Fibroblast of lung (primary cell): ENCODE measurements at places on chromosomes 12 and 14. TPM values are rescaled to one million over a fixed set of nuclear protein-coding genes. Genes with fewer than 3 reads are reported as not detected.

The WDHD1 gene
- total RNA-seq, result 8.6 and 9.8 TPM in 2 replicates

The CACNA2D4 gene
- 0.26 and 0.99 TPM in 2 replicates for total RNA-seq

The CERS5 gene
- 36.7 and 51.0 TPM in 2 replicates for total RNA-seq

The ALG10B gene
- 1.8 and 3.6 TPM in 2 replicates for total RNA-seq

The CLEC6A gene
- not detected in 2 replicates for total RNA-seq

The DDX11 gene
- 13.2 and 16.2 TPM in 2 replicates for total RNA-seq

The IFI27 gene
- total RNA-seq, result 7.9 and 11.6 TPM in 2 replicates

The SLC7A7 gene
- total RNA-seq, result 5.1 and 6.3 TPM in 2 replicates

The HOMEZ gene
- total RNA-seq, result 3.3 and 4.6 TPM in 2 replicates

The VDR gene
- total RNA-seq, result 9.8 and 16.2 TPM in 2 replicates

The GPATCH2L gene
- total RNA-seq, result 36.2 and 50.5 TPM in 2 replicates

The IL22 gene
- total RNA-seq, result not detected in 2 replicates

The DAO gene
- not detected in 2 replicates for total RNA-seq

The CMTM5 gene
- 0.33 and 0.77 TPM in 2 replicates for total RNA-seq

The SAMD15 gene
- total RNA-seq, result 0.33 and 0.77 TPM in 2 replicates

The TMTC1 gene
- total RNA-seq, result 92.5 and 222 TPM in 2 replicates

The AGAP2 gene
- under 0.01 and 0.17 TPM in 2 replicates for total RNA-seq

The MANSC1 gene
- 1.3 and 1.8 TPM in 2 replicates for total RNA-seq

The PRKCH gene
- total RNA-seq, result 3.6 and 5.4 TPM in 2 replicates

The ADAM21 gene
- total RNA-seq, result 0.51 and 0.66 TPM in 2 replicates

The CYP46A1 gene
- total RNA-seq, result under 0.01 and 0.33 TPM in 2 replicates

The KRT85 gene
- not detected in 2 replicates for total RNA-seq

The IFNG-AS1 gene
- total RNA-seq, result not detected in 2 replicates

The KRT72 gene
- not detected in 2 replicates for total RNA-seq

The GPR137C gene
- 0.50 and 0.51 TPM in 2 replicates for total RNA-seq

The TAS2R42 gene
- total RNA-seq, result not detected in 2 replicates

The CLEC2B gene
- total RNA-seq, result 15.7 and 26.2 TPM in 2 replicates
